Epithelial cell of esophagus (primary cell): ENCODE measurements at places on chromosomes 3 and 15.

DNA sequence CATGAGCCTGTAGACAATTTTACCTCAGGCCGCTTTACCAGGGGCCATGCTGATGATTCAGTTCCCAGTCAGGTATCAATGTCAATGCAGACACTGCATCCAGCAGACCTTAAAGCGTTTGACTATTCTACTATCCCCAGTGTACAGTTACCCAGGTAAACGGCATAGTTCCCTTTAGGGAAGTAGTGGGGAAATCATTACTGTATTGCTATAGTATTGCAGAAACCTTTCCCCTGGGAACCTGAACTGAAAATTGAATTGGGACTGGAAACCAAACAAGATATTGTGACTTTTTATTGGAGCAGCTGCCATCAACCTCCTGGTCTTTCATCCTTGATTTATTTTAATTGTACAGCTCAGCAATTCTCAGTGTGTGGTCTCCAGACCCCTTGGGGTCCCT is 6.6 kb upstream of the INAFM2 start:
- DNase-seq = peak; percentile 28

DNA sequence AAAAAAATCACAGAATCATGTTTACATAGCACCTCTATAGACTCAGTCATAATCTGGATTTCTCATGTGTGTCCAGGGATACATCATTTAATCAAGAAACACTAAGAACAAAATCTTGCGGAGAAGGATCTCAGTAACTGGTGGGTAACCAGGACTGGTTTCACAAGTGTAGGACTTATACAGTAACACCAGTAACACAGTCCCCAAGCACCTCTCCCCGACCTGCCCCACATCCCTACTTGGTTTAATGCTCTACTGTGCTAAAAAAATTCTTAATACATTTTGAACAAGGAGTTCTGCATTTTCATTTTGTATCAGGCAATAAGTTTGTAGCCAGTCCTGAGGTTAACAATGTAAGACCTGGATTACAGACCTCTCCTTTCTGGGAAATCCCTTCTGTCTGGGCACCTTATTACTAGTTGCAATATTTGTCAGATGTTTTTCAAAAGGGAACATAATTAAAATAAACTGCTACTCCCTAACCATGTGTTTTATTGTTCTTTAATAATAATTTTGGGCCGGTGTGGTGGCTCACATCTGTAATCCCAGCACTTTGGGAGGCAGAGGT is 57.6 kb upstream of the BBX start:
- DNase-seq = no peak

- no peak for DNase-seq
These were observed 145.1 kb upstream of the THRB start for GRCh38 chr3:24639481-24640329.

DNA sequence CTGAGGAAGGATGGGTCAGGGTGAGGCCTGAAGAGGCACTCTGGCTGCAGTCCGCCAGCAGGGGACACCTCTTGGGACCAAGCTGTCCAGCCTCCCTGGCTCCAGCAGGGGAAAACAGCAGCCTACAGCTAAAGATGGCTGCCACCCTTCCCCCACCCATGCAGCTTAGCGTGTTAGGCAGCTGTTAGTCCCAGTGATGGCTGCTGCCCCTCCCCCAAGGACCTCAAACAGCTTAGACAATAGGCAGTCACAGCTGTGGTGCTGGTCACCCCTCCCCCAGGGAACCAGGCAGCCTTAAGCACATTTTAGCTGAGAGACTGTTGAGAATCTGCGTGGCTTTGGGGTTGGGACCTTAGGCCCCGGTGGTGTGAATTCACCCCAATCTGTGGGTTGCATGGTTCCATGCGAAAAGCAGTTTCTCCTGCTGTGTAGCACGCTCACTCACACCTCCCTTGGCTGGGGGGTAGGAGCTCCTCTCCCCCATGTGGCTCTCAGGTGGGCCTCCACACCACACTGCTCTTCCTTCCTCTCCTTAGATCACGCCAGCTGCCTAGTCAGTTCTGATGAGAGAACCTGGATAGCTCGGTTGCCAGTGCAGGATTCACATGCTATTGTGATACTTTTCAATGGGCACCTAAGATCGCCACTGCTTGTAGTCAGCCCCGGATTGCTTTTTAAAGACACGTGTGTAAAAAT is 140.5 kb upstream of the CADPS start:
- DNase-seq = no peak

DNA sequence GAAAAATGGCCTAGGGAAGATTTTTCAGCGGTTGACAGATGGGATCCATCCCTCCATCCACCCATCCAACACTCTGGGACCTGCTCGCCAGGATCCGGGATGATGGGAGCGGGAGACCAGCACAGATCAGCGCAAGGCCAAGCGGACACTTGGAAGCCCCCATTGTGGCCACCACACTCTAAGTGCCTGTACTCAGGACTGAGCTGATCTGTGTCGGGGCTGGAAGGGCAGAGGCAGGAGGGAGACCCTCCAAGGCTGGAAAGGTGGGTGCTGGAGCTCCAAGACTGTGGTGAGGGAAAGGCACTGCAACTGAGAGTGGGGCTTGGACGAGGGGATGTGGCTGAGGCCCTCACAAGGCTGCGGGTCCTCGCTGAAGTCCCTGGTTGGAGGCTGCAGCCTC is 91.8 kb upstream of the TRPM1 start:
- no peak for DNase-seq

GRCh38 chr3:194560047-194560446 is 73.2 kb downstream of the TMEM44 start:
- DNase-seq = no peak

DNA sequence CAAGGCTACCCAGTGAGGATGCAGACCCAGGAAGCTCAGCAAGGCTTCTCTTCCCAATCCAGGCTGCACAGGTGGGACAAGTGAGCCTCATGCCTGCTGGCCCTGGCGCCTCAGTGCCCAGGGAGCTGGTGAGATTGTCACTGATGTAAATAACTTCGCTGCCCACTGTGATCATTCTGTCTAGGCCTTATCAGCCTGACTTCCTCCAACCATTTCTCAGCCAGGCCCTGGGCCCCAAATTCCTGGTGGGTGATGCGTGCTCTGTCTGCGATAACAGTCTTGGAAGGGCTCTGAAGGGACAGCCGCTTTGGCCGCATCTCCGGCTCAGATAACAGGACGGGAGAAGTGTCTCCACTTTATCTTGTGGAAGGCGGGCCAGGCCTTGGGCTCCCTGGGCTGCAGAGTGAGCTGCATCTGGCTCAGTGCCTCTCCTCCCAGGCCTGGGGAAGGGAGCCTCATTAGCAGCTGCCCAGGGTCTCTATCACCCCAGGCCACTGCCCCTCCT is 2.2 kb upstream of the FBLN2 start:
- no peak for DNase-seq

- no peak for DNase-seq
These were observed 364.4 kb downstream of the PTPRG start for GRCh38 chr3:61925721-61926120.

DNA sequence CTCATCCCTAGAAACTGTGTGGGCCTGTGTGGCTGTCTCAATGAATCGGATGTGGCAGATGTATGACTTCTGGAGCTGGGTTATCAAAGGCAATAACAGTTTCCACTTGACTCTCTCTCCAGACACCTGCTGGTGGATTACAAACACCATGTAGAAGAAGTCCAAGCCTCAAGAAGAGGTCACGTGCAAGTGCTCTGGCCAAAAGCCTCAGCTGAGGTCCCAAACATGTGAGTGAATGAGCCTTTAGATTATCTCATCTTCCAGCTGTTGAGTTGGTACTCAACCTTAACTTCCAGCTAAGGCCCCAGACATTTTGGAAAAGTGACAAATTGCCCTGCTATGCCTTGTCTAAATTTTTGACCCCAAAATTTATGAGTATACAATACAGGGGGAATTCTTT is 42.7 kb upstream of the IL12A start:
- DNase-seq = no peak
